ENCODE measurements at places on chromosomes 7 and 10.
A peak's percentile ranks its signal among the peaks of the same experiment; 100 is the strongest.

- peak; percentile 98 for DNase-seq
Observed at GRCh38 chr10:89351780-89352597, 24.2 kb downstream of the IFIT3 start.

DNA sequence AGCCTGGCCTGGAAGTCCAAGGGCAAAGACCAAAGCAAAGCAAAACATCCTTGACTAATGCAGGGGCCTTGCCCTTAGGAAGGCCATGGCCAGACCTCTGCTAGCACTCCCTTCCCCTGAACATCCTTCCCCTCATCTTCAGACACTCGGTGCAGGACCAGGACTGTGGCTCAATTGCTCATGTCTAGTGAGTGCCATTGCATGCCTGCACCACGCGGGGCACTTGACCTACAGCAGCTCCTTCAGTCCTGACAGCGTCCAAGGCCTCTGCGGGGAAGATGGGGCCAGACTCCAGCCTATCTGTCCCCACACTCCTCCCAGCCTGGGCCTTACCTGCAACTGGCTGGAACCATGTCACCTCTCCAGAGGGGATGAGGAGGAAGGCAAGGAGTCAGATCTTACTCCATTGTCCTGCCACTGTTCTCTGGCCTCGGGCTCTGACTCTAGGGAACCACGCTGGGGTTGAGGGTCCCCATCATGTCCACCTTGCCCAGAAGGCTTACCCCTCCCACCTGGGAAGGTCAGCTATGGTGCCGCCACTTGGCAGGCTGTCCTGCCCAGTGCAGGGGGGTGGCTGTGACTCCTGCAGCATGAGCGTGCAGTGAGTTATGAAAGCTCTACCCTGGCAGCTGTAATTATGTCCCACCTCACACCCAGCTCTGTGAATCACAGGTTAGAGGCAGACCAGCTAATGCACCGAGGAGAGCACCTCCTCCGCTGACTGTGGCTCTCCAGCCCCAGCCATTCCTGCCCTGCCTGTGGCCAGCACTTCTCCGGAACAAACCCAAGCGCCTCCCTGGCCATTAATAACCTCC is 16.1 kb downstream of the DRGX start:
- no peak for DNase-seq

DNA sequence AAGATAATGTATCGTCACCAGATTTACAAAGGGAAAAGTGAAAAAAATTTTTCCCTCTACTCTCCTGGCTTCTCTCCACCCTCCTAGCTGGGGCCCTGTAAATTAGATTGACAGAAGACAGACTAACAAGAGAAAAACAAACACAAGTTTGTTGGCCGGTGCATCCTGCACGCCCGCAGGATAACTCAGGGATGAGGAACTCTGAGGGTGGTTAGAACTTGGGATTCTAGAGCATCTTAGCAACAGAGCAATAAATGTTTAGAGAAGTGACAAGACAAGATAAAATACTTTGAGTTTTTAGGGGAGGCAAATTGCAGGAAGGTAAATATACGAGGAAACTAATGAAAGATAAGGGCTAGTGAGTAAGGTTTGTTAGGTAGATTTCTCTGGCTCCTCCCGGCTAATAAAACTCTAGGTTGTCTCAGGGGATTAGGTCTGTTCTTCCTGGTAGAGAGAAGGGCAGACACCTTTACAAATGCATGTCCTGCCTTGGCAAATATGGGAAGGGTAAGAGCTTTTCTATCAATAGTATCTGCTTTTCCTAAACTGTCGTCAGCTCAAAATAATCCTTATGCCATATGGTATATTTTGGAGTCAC is 4.3 kb upstream of the UCN3 start:
- DNase-seq, result no peak

DNA sequence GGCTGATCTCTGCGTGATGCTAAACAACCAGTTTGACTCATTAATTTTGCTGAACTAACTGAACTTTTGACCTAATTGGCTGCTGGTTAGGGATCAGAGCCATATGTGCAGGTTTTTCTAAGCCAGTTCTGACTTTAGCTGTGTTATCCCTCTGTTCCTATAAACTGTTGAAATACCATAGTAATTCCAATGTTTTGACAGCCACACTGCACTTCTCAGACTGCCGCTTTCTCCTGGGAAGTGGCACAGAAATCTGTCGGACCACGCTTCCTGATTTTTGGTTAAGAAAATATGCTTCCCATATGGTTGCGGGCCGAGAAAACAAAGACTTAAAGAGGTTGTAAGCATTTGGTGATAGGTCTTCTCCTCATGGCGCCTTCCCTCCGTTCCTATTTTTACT is 42.3 kb downstream of the TBXAS1 start:
- peak; percentile 52 for DNase-seq

- DNase-seq, result no peak
Observed at GRCh38 chr7:132326878-132327589, 249.2 kb downstream of the PLXNA4 start.

DNA sequence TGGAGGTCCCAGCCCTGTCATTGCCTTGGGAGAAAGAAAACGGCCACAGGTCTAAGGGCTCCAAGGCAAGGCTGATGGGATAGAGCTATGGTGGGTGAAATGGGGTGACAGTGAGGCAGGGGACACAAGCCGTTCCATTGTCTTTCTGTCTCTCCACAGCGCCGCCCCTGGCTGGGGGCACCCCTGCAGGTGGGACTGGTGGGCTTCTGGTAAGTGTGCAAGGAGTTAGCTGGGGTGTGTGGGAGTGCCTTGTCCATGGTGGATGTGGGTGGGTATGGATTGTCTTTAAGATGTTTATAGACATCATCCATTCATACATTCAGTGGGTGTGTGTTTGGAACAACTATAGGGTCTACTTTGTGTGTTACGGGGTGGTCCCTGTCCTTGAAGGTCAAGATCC is 7.5 kb downstream of the SFXN3 start:
- DNase-seq, result no peak

DNA sequence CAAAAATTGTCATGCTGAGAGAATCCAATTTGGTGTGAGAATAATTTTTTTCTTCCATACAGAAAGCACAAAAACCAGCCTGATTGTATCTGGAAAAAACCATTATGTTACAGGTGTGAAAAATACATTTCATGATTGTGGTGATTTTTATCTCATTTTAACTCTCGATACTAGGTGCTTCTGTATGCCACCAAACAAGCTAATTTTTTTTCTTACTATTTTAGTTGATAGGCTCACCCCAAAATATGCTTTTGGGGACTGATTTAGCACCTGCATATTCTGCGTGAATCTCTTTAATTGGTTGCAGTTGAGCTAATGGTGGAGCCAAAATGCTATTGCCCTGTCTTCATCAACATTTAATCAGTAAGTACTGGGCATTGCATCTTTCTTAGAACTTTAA is 1.9 kb downstream of the DMTF1 start:
- DNase-seq, result no peak

GRCh38 chr7:27182285-27182841 is 2.7 kb downstream of the HOXA11 start:
- no peak for DNase-seq

DNA sequence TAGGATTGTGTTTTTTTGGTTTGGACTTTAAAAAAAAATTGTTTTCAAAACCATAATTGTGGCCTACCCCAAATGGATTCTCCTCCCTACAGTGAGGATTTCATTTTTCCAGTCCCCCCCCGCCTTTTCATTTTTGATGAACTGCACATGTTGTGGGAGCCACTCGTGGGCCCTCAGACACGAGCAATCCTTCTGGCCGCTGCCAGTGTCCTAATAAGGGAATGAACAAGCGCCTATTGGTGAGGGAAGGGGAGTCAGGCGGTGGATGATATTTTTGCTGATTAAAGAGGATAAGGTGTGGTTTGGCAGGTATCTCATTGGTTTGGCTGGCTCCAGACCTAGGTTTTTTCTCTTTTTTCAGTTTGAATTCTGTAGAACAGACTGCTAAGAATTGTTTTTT is 78.7 kb upstream of the AGBL3 start:
- peak; percentile 85 for DNase-seq

DNA sequence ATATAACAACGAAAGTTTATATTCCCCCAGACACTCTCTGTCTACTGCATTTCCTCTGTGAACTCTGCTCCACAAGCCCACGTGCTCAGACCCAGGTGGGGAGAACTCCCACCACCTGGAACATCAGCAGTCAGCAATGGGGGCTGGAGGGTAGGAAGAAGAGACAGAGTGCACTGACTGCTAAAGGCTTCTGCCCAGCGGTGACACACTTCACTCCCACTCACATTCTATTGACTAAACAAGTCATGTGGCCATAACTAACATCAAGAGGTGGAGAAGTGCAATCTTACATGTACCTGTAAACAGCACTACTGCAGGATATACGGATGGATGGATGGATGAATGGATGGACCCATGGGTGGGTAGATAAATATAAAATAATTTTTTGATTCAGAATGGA is 122.2 kb downstream of the MPP7 start:
- DNase-seq, result peak; percentile 17

DNA sequence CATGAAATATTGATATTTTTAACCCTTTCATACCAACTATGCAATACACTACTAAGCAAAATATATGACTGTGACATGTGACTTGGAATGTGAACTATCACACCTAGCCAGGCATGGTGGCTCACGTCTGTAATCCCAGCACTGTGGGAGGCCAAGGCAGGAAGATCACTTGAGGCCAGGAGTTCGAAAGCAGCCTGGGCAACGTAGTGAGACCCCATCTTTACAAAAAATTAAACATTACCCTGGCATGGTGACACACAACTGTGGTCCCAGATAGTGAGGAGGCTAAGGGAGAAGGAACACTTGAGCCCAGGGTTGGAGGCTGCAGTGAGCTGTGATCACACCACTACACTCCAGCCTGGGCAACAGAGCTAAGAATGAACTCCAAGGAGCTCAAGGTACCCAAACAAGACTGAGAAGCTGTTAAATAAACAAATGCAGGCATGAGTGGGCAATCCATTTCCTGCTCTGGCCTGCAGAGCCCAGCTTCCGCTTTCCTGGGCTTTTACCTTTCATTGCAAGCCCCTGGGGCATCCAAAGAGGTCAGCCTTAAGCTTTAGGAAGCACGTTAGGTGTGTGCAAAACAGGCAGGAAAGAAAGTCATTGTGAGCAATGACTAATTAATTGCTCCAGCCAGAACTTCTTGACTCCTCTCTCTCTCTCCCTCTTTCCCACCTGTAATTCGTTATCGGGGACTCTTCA is 162.1 kb upstream of the FOXK1 start:
- no peak for DNase-seq

- no peak for DNase-seq
Observed at GRCh38 chr7:1673581-1674118, 3.6 kb downstream of the ELFN1 start.

DNA sequence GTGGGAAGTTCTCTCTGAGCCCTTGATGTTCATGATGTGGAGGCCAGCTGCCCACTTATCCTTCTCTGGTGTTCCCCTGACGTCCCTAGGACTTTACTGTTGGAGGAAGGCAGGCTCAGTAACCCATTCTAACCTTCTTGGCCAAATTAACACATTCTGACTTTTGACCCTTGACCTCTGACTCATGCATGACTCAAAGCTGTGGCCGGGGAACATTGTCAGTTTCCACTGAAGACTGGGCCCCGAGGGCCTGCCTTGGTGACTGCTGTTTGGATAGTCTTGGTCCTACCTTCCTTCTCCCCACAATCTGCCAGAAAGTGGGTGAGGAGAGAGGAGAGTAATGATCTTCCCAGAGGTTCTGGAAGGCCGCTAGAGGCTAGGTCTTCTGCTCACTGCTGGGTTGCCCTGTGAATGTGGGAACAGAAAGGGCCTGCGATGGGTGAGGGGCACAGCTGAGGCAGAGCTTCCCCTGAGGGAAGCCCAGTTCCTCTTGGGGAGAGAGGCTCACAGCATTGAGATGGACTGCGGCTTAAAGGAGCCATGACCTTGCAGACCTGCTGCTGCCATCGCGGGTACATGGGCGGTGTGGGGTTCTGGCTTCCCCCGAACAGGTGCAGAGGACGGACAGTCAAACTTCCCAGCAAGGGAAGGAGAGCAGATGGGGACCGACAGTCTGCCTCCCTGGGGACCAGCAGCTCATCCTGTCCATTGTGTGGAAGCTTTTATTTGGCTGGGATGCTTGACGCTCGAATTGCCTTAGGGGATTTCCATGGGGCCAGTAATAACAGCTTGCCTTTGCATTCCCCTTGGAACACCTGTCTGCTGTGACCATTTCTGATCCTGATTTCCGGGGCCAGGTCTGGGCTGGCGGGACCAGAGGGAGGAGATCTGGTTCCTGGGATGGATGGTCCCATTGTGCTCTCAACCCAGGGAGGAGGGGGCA is 43.8 kb downstream of the ADAMTS14 start:
- peak; percentile 82 for DNase-seq

DNA sequence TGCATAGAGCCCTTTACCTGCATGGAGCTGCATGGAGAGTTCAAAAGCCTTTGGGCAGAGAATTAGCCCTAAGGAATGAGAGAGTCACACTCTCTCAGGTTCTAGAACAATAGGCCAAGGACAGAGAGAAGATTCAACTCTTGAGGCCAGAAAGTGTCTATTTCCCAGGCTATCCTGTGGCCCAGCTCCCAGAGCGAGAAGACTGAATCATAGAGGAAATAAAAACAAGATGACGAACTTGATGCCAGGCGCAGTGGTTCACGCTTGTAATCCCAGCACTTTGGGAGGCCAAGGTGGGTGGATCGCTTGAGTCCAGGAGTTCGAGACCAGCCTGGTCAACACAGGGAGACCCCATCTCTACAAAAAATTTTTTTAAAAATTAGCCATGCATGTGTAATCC is 18.3 kb upstream of the PODXL start:
- peak; percentile 41 for DNase-seq

GRCh38 chr7:158030071-158030470 is 557.6 kb downstream of the PTPRN2 start:
- DNase-seq, result no peak

- peak; percentile 97 for DNase-seq
Observed at GRCh38 chr7:92621026-92621540, 30.9 kb upstream of the FAM133B start.

All from fibroblast of lung (primary cell).